ENCODE measurements at places on chromosomes 7 and 10.
A peak's percentile ranks its signal among the peaks of the same experiment; 100 is the strongest.

GRCh38 chr7:25664593-25664992, 436.3 kb upstream of the NPVF start:
- DNase-seq: no peak

DNA sequence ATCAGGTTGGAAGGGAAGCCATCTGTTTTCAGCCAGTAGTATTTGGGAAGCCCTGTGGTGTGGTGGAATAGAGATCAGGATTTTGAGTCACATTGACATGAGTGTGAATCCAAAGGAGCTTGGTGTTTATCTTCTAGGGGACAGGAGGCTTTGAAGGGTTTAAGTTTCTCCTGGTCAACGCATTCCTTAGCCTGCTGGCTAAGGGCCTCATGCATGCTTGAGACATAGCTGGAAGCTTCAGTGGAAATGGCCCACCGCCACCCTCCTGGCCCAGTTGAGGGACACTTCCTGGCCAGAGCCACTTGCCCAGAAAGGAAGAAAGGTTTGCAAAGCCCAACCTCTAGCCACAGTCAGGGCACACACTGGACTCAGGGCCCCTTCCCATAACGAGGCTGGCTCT, 70.9 kb downstream of the CDK1 start:
- DNase-seq: no peak

DNA sequence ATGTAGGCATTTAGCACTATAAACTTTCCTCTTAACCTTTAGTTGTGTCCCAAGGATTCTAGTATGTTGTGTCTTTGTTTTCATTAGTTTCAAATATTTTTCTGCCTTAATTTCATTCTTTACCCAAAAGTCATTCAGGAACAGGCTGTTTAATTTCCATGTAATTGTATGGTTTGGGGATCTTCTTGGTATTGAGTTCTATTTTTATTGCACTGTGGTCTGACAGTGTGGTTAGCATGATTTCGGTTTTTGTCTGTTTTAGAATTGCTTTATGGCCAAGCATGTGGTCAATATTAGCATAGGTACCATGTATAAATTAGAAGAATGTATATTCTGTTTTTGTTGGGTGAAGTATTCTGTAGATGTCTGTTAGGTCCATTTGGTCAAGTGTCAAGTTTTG, 26.3 kb downstream of the COA1 start:
- no peak for DNase-seq

- no peak for DNase-seq
Observed at GRCh38 chr10:37467246-37467645, 341.8 kb downstream of the ANKRD30A start.

DNA sequence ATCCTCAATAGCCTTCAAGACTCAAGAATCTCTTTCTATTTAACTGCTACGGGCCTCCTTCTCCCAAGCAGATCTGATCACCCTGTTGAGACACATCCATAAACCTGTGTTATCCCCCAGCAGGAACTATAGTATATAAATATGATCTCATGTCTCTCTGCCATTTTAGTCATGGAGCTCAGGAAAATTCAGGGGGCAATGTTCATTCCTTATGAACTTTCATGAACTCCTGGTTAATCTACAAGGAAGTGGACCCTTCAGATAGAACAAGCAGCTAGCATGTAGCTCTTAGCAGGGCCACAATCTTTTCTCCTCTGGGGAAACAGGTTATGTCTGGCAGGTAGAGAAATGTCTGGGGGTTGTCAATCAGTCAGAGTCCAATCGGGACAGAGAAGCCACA, 8.9 kb downstream of the PRR15 start:
- DNase-seq: no peak

DNA sequence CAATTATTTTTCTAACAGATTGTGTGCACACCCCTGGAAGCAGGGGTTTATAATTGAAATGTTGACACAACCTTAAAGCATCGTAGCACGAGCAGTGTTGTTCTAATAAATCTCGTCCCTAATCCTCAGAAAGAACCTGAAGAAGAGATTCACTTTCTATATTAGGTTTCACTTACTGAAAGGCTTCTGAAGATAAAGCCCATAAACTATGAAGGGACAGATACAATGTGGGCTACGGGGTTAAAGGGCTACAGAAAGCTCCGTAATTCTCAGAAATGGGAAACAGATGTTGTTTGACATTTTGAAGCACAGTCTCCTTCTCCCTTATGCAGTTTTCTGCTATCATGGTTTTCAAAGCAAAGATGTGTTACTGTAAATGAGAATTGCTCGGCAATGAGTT, 479.6 kb downstream of the GATA3 start:
- DNase-seq: no peak

- no peak for DNase-seq
Observed at GRCh38 chr10:116184512-116184794, 88.6 kb downstream of the GFRA1 start.

GRCh38 chr10:99375426-99375825, 46.3 kb downstream of the CNNM1 start:
- no peak for DNase-seq

DNA sequence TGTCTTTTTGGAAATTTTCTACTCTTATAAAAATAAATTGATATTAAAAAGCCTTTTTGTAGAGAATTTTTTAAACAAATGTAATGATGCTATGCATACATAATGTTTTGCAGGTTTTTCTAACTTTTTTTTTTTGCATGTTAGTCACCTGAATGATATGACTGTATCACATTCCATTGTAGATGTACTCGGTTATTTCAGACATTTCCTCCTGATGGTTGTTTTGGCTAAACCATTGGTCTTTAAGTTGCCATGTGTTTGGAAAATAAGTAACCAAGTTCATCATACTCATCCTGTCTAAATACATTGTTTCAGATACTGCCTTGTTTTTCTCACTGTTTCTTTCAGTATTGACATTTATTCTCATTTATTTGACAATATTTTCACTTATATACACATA, 25.8 kb downstream of the NHLRC2 start:
- no peak for DNase-seq

DNA sequence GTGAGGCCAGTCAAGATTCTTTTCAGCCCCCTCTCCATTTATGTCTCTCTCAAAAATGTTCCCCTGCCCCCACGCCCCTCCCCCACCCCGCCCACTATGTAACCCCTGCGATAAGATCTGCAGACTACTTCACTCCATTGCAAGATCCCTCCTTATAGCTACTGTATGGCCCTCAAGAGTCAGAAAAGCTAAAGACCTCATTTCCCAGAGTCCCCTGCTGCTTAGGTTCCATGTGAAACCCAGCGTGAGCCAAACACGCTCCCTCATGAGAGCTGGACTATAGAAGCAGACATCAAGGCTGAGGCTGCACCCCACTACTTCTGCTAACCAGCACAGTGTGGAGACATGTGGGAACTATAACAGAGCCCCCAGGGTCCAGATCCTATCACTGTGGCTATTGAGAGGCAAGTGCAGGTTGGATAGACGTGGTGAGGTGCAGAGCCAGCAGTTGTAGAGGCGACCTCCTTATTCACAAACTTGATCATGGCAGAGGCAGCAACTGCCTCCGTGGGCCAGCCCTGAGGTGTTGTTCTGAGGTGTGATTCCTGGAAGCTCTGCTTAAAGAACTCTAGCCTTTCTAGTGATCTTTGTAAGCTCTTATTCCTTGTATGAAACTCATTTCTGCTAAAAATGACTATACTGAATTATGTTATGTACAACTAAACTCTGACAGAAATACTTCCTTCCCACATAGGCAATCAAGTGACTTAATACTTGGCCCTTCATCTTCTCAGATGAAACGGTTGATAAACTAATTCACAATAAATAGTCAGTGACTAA, 117.0 kb upstream of the ARID5B start:
- no peak for DNase-seq

DNA sequence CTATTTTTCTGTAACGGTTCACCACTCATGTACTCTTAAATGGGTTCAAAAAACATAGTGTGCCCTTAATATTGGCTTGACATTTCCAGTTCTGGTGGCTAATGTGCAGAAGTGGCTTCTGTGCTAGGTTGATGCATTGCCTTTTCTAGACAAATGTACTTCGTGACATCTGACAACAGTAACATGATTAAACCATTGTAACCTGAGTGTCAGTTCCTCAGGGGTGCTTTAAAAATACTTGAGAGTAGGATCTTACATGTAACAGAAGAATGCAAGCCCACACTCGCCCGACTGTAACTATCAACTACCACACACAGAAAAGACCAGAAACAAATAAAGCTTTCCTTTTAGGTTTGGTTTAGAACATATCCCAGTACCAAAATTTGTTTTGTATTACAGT, 393.4 kb upstream of the NFE2L3 start:
- peak; percentile 95 for DNase-seq

DNA sequence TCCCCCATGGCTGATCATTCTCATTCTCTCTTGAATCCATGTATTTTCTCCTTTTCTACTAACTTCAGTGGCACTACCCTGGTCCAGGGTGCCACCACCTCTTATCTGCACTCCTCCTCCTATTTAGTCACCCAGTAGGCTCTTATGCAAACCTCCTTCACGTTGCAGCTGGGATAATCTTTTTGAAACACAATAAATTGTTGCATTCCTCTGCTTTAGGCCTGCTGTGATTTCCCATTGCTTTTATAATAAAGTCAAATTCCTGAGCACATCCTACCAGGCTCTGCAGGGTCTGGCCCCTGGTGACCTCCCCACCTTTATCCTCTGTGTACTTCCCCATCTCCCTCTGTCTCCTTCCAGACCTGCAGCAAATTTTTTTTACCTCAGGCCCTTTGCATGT, 112.7 kb upstream of the KIAA1217 start:
- DNase-seq: no peak
